ENCODE measurements at places on chromosomes 5 and 9.
A peak's percentile ranks its signal among the peaks of the same experiment; 100 is the strongest.

DNA sequence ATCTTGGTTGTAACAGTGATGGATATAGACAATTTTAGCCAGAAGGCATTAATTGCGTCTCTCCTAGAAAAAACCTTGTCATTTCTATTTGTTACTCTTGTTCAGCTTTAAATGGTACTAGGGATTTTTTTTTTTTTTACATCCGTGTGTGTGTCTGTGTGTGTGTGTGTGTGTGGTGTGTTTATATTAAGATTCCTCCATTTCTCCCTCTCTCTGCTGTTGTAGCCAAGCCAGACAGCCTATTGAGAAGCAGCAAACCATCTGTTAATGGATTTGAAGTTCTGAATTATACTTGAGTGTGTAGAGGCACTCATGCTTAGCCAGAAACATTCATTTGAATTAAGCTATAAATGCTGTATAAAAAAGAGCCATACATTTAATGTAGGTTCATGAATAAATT, 72.3 kb downstream of the SLF1 start:
- no peak for DNase-seq

DNA sequence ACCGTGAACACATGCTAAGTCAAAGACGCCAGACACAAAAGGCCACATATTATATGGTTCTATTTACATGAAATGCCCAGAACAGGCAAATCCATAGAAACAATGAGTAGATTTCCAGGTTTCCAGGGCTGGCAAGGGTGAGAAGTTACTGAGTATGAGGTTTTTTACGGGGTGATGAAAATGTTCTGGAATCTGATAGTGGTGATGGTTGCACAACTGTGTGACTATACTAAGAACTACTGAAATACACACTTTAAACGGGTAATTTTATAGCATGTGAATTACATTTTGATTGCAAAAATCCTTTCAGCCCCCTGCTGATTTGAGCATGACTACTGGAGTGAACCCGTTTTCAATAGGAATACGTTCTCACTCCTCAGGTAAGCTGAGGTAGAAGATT, 46.7 kb upstream of the TBC1D9B start:
- no peak for DNase-seq

- no peak for DNase-seq
These were observed 234.7 kb downstream of the NR2F1-AS1 start for GRCh38 chr5:93346301-93346700.

- no peak for DNase-seq
These were observed 16.9 kb downstream of the ADAMTSL1 start for GRCh38 chr9:18490641-18491370.

- no peak for DNase-seq
These were observed 58.1 kb downstream of the MARCHF3 start for GRCh38 chr5:126972062-126972895.

- DNase-seq = no peak
These were observed 181.0 kb upstream of the CD180 start for GRCh38 chr5:67377631-67378030.

DNA sequence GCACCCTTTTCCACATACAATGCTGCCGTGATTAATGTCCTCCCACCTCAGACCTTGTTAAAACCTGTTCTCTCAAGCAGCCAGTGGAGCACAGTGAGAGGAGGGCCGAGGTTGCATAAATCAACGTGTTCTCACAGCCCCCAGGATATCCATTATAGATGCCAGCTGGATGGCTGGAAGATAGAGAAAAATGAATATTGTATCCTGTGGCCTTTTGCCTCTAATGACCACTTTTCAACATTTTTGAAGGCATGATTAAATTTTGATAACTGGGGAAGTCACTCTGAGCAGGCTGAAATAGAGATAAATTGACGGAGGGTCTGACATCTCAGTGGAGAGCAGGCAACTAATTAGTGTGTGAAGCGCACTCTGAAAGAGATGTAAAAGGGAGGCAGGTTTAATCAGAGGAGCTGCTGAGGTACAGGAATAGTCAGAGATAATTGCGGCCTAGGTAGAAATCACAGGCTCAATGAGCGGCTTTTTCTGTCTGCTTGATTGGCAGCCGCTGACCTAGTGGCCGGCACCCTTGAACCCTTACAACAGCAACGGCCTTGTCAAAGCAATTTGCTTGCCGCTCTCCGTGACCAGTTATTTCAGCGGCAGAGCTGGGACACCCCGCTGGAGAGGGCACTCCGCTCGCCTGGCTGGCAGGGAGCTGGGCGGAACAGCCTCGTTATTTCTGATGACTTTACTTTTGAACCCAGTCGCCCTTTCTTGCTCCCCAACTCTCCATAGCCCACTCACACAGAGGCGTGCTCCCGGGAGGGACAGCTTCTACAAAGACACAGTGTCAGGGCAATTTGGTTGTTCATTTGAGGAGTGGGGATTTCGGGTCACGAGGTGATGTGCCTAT, 560.7 kb downstream of the PSAT1 start:
- peak; percentile 21 for DNase-seq

DNA sequence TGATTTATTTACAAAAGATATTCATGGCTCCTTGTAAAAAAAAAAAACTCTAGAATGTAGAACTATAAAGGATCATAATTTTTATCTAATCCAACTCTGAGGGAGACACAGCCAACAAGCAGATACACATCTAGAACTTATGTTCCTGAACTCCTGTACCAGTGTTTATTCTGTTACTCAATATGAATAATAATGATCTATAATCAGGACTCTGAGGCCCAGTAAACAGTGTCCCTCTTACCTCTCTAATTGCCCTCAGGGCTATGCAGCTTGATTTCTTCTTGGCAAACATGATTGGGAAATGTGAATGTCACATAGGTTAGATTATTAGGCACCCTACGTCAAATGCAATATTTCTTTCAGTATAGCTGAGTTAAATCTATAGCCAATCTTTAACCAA, 391.6 kb upstream of the RPS23 start:
- DNase-seq = no peak

DNA sequence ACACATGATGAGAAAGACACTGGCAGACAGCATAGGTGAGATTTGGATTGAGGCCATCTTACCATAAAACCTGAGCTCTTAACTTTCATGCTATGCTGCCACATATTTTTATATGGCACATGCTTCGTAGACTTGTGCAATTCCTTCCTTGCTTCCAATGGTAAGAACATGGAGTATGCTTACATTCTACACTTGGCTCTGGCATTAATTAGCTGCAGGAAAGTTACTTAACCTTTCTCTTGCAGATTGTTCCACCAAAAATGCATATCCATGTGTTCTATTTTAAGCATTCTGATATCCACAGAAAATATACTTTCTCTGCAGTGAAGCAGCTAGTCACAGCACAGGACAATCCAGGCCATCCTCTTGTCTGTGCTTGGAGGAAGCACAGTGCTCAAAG, 119.4 kb downstream of the MPDZ start:
- DNase-seq = no peak

GRCh38 chr5:88405783-88406182, 137.1 kb upstream of the TMEM161B start:
- no peak for DNase-seq

- DNase-seq = peak; percentile 64
These were observed 8.1 kb upstream of the NUP214 start for GRCh38 chr9:131117121-131117761.

- peak; percentile 10 for DNase-seq
These were observed 576.7 kb upstream of the ADAMTS16 start for GRCh38 chr5:4563400-4563799.

DNA sequence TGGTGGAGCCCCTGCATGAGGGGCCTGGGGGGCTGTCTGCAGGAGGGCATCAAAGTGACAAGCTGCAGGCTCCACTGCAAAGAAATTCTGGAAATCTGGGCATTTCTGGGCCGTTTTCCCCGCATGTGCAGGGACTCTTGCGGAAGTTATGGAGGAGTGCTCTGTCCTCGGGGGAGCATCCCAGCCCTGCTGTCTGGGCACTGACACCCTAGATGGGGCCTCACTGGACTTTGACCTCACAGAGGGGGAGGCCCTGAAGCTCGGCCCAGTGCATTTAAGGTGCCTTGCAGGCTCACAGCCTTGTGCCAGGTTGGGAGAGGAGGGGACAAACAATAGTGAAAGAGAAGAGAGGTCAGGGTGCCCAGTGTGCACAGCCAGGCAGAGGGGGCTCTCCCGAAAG, 35.4 kb downstream of the LHX3 start:
- DNase-seq = no peak

- DNase-seq = no peak
These were observed 94.7 kb downstream of the SERINC5 start for GRCh38 chr5:80161165-80161564.

GRCh38 chr5:52603778-52604554, 183.8 kb upstream of the ITGA1 start:
- DNase-seq = no peak
